Calu3 (cell line): ENCODE measurements at places on chromosomes 3 and 15.

DNA sequence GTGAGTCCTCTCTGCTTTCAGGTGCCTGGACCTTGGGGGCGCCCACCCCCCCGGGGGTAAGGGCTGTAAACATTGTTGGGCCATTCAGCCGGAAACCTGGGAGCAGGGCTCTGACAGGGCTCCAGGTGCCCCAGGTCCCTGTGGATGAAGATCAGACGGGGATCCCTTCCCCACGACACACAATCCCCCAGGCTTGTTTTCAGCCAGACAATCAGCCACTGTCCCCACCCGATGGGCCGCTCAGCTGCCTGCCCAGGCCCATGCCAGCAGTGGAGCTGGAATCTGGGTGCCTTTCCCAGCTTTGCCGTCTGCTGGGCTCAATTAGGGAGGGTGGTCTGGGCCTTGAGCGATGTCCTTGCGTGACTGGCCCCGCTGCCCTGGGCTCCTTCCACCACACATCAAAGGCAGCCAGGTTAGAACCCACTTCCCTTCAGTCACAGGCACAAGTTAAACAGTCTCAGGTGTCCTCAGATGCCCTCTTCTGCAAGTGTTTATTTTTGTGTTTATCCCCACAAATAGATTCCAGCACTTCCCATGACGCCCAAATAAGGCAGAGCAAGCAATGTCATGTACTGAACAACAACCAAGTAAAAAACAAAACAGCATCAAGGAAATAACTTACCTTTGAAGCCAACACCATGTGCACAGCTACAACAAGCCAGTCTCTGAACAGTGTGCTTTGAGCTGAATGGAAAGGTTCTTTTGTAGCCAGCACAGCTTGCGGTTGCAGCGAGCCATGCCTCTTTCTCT lies 77.0 kb upstream of the ALDH1A3 start:
- peaks cover 4% of the 10 kb centered on the region for H3K36me3 ChIP-seq
- H3K27ac ChIP-seq, result no peak overlapping the region
- no peaks in the 10 kb centered on the region for H3K4me1 ChIP-seq

DNA sequence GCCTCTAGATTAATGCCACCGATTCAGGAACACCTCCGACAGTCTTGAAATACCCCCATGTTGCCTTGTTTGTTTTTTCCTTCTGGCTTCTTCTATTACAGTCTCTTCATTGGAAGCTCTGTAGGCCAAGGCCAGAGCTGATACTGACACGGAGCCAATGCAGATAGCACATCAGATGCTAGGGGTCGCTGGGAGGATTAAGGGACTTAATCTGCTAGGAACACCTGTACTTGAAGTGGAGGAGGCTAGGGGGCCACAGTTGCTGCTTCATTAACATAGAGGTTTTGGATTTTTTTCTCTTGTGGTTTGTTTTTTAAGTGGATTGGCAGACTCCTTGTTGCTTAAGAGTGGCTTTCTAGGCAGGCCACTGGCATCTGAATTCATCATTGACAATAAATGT lies 49.6 kb downstream of the PARP14 start:
- H3K36me3 ChIP-seq, result peaks cover 18% of the 10 kb centered on the region
- no peak overlapping the region for H3K4me3 ChIP-seq
- no peak for DNase-seq
- H3K27ac ChIP-seq, result no peak overlapping the region

GRCh38 chr3:165805946-165806561 lies 31.2 kb downstream of the BCHE start:
- no peaks in the 10 kb centered on the region for H3K27me3 ChIP-seq
- H3K36me3 ChIP-seq, result no peaks in the 10 kb centered on the region
- no peak overlapping the region for H3K27ac ChIP-seq
- no peak for DNase-seq
- no peak overlapping the region for H3K4me3 ChIP-seq

- DNase-seq, result no peak
- H3K4me1 ChIP-seq, result no peaks in the 10 kb centered on the region
- no peaks in the 10 kb centered on the region for H3K27me3 ChIP-seq
- H3K4me3 ChIP-seq, result no peak overlapping the region
- no peak overlapping the region for H3K27ac ChIP-seq
- H3K36me3 ChIP-seq, result no peaks in the 10 kb centered on the region
These were observed 72.9 kb upstream of the MNS1 start for GRCh38 chr15:56537881-56538280.

GRCh38 chr3:173538410-173538809 lies 140.9 kb downstream of the NLGN1 start:
- no peak for DNase-seq
- H3K36me3 ChIP-seq, result no peaks in the 10 kb centered on the region
- H3K27me3 ChIP-seq, result no peaks in the 10 kb centered on the region
- H3K4me3 ChIP-seq, result no peak overlapping the region
- no peak overlapping the region for H3K27ac ChIP-seq

- H3K27ac ChIP-seq, result no peak overlapping the region
- no peaks in the 10 kb centered on the region for H3K27me3 ChIP-seq
- H3K4me3 ChIP-seq, result no peak overlapping the region
- no peaks in the 10 kb centered on the region for H3K36me3 ChIP-seq
These were observed 9.1 kb downstream of the KCNMB2 start for GRCh38 chr3:178545337-178545736.

DNA sequence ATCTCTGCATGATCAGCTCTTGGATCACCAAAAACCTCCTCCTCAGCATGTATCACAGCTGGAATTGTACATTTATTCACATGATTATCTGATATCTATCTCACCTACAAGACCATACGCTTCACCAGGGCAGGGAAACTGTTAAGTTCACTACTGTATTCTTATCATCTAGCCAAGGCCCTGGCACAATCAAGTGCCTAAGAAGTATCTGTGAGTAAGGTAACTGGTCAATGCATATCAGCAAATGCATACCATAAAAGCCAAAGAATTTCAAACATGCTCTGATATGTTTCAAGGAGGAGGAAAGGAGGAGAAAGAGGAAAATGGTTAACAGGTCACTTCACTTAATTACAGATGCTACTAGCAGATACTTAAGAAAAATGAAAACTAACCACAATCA lies 158.4 kb downstream of the LIPC start:
- peak overlapping the region; percentile 14 for H3K27ac ChIP-seq
- H3K4me3 ChIP-seq, result no peak overlapping the region
- H3K4me1 ChIP-seq, result peaks cover 34% of the 10 kb centered on the region
- DNase-seq, result no peak

- no peak for DNase-seq
- H3K4me3 ChIP-seq, result no peak overlapping the region
- no peak overlapping the region for H3K27ac ChIP-seq
- peaks cover 26% of the 10 kb centered on the region for H3K4me1 ChIP-seq
- peaks cover 40% of the 10 kb centered on the region for H3K36me3 ChIP-seq
- H3K27me3 ChIP-seq, result no peaks in the 10 kb centered on the region
These were observed 30.2 kb downstream of the NCK1 start for GRCh38 chr3:136891934-136892855.

DNA sequence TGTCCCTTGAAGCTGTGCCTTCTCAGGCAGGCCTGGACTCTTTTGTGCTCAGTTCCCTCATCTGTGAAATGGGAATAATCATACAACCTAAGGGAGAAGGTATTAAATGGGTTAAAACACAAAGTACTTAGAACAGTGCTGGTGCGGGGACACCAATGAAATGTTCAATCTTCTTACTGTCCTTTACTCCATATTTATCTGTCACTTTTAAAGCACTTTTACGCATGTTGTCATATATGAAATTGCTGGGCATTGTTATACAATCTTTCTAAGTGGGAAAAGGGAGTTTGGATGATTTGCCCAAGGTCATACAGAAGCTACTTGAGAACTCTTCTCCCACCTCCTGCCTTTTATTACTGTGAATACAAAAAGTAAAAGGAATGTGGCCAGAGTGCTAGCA lies 87.8 kb upstream of the PSMD6 start:
- H3K27me3 ChIP-seq, result peaks cover 37% of the 10 kb centered on the region
- H3K4me3 ChIP-seq, result no peak overlapping the region
- no peaks in the 10 kb centered on the region for H3K36me3 ChIP-seq
- no peak overlapping the region for H3K27ac ChIP-seq

- peaks cover 20% of the 10 kb centered on the region for H3K4me1 ChIP-seq
- DNase-seq, result peak; percentile 83
- H3K27me3 ChIP-seq, result peaks cover 45% of the 10 kb centered on the region
These were observed 2.0 kb downstream of the FAM43A start for GRCh38 chr3:194687638-194688199.

DNA sequence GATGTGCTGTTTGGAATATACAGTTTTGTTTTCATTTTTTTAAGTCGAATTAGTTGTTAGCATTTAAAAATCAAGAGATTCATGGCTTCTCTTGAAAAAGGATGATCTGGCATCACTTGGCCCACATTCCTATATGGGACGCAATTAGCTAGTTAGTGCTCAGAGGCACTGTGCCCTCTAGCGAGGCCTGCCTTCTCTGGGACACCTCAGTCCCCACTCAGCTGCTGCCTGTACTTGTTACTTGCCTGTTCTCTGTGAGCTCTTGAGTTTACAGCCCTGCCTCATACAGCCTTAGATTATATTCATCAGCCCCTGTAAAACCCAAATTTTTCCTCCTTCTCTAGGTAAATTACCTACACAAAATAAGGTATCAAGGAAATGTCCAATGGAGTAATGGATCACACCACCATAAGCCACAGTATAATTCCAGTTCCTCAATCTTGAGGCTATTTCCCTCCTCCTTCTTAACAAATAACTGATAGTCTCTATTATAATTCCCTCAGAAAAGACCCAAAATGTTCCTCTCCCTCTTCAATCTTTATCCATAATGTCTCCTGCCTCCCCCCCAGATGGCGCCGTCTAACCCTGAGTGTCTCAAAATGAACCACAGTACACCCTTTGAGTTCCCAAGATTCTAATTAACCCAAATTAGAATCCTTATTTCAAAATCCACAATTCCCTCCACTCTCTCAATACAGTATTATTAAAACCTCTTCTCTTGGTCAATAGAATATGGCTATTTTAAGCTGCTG lies 2.7 kb downstream of the ZMAT3 start:
- no peak overlapping the region for H3K4me3 ChIP-seq
- peaks cover 16% of the 10 kb centered on the region for H3K36me3 ChIP-seq
- no peak overlapping the region for H3K27ac ChIP-seq
- H3K27me3 ChIP-seq, result no peaks in the 10 kb centered on the region

GRCh38 chr3:59813148-59813538 lies 763.3 kb upstream of the CFAP20DC start:
- peaks cover 8% of the 10 kb centered on the region for H3K4me1 ChIP-seq
- no peaks in the 10 kb centered on the region for H3K36me3 ChIP-seq
- DNase-seq, result no peak

- no peak for DNase-seq
- H3K27ac ChIP-seq, result no peak overlapping the region
- no peaks in the 10 kb centered on the region for H3K36me3 ChIP-seq
These were observed 23.5 kb downstream of the B3GALNT1 start for GRCh38 chr3:161081633-161082032.

DNA sequence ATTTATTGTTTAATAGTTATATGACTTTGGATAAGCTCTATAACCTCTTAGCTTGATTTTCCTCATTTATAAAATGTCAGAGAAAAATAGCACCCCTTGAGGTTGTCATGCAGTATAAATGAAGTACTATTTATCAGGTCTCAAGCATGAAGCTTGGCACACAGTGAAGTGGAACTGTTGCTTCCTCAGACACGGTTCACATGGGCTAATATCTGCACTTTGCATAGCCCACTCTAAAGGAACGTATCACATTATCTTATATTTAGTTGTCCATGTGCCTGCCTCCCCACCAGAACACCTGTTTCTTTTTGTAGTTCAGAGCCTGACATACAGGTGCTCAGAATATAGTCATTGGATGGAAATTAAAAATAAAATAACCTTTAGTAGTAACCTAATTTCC lies 273.7 kb downstream of the SOX2 start:
- no peaks in the 10 kb centered on the region for H3K36me3 ChIP-seq
- no peaks in the 10 kb centered on the region for H3K4me1 ChIP-seq
- H3K27me3 ChIP-seq, result no peaks in the 10 kb centered on the region

GRCh38 chr3:48273594-48274211 lies 32.8 kb downstream of the ZNF589 start:
- peaks cover 33% of the 10 kb centered on the region for H3K4me1 ChIP-seq
- H3K4me3 ChIP-seq, result no peak overlapping the region
- no peaks in the 10 kb centered on the region for H3K27me3 ChIP-seq
- peaks cover 3% of the 10 kb centered on the region for H3K36me3 ChIP-seq
- H3K27ac ChIP-seq, result no peak overlapping the region

- H3K27me3 ChIP-seq, result peaks cover 85% of the 10 kb centered on the region
- no peak for DNase-seq
- no peaks in the 10 kb centered on the region for H3K4me1 ChIP-seq
- H3K27ac ChIP-seq, result no peak overlapping the region
These were observed 83.8 kb upstream of the ROPN1 start for GRCh38 chr3:124075753-124076152.

DNA sequence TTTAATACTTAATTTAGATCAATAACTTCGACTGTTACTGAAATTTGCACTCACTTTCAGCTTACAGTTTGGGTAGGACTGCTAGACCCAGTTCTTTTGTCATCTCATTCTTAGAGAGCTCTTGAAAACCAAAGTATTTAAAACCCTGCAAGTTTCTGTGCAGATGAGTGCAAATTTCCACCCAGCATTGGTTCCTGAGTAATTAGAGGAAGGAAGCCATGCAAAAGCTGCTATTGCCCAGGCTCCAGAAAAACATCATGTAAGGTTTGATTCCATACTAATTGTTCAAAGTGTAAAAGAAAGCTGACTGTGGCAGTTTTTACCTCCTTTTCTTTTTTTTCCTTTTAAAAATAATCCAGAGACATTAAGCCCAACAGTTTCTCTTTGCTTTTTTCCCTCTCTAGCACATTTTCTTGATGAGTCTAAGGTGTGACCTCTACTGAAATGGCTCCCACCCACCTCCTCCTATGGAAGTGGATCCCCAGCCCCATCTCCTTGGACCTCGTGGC lies 30.3 kb downstream of the ABHD2 start:
- H3K36me3 ChIP-seq, result peaks cover 87% of the 10 kb centered on the region
- H3K27ac ChIP-seq, result peak overlapping the region; percentile 98
- H3K4me1 ChIP-seq, result peaks cover 98% of the 10 kb centered on the region
- H3K4me3 ChIP-seq, result no peak overlapping the region
- no peak for DNase-seq
- H3K27me3 ChIP-seq, result no peaks in the 10 kb centered on the region

GRCh38 chr3:29637068-29637467 lies 356.2 kb downstream of the RBMS3 start:
- H3K4me1 ChIP-seq, result peaks cover 10% of the 10 kb centered on the region
- no peaks in the 10 kb centered on the region for H3K27me3 ChIP-seq
- DNase-seq, result no peak
- H3K27ac ChIP-seq, result no peak overlapping the region

DNA sequence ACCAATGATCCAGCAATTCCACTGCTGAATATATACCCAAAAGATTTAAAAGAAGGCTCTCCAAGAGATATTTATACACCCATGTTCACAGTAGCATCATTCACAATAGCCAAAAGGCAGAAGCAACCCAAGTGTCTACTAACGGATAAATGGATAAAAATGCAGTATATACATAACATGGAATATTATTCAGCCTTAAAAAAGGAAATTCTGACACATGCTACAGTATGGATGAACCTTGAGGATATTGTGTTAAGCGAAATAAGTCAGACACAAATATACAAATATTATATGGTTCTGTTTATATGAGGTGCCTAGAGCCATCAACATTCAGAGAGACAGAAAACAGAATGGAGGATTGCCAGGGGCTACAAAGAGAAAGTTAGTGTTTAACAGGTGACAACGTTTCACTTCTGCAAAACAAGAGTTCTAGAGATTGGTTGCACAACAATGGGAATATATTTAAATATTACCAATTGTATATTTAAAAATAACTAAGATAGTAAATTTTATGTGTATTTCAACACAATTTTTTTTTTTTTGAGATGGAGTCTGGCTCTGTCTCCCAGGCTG lies 69.4 kb downstream of the STAG1 start:
- H3K4me1 ChIP-seq, result no peaks in the 10 kb centered on the region
- no peaks in the 10 kb centered on the region for H3K27me3 ChIP-seq
- H3K4me3 ChIP-seq, result no peak overlapping the region
- DNase-seq, result no peak

- H3K36me3 ChIP-seq, result peaks cover 5% of the 10 kb centered on the region
- no peaks in the 10 kb centered on the region for H3K27me3 ChIP-seq
- H3K4me1 ChIP-seq, result no peaks in the 10 kb centered on the region
- H3K27ac ChIP-seq, result no peak overlapping the region
These were observed 48.3 kb downstream of the SLC6A20 start for GRCh38 chr3:45748068-45748467.
